ENCODE measurements at places on chromosomes 5 and 9.

DNA sequence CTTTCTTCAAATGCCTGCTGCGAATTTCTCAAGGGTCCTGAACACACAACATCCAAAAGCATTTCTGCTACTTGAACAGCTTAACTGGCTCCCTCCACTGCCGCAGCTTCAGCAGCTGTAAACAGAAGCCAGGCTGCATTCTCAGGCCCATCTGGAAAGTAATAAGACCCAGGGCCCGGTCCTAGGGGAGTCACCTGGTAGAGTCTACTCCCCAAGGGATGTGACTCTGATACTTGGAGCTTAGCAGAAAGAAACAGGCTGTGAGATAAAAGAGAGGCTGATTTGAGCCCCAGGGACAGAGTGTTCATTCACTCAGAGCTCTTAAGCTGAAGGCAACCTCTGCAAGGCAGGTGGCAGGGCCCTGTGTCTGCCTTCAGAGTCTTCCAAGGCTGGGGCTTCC lies 356.8 kb downstream of the SPOCK1 start:
- no peak for DNase-seq

GRCh38 chr5:66517351-66517750 lies 78.8 kb upstream of the MAST4 start:
- DNase-seq: no peak

GRCh38 chr9:83569326-83569725 lies 31.1 kb upstream of the FRMD3 start:
- DNase-seq: no peak

- DNase-seq: no peak
These were observed 132.6 kb downstream of the GHR start for GRCh38 chr5:42555797-42556196.

DNA sequence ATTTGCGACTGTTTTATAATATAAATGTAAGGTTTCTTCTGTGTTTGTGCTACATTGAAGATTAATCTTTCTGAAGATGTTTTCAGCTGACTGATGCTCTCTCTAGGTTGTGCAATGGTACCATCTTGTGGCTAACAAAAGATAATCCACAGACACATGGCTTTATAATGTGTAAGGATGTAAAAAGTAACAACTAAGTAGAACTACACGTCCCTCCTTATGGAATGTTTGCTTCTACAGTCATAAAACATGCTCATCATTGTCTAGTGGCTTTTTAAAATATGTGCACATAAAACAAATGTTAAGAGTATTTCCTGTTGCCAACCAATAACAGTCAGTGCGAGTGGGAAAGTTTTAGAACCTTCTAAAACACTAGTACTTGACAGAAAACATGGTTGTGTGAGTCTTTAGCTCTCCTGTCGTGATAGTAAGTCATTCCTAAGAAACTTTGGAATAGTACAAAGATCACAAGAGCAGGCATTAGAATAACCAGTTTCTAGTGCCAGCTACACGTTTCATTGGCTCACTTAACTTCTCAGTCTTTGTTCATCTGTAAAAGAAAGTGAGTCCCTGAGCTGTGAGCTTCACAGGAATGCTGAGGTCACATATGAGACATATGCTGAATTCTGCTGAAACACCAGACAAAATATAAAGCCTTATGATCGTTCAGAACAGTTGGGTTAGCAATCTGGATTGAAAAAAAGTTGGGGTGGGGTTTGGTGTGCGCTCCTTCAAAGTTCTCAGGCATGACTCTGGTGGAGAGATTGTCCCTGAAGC lies 75.7 kb upstream of the GLIS3 start:
- peak; percentile 75 for DNase-seq

DNA sequence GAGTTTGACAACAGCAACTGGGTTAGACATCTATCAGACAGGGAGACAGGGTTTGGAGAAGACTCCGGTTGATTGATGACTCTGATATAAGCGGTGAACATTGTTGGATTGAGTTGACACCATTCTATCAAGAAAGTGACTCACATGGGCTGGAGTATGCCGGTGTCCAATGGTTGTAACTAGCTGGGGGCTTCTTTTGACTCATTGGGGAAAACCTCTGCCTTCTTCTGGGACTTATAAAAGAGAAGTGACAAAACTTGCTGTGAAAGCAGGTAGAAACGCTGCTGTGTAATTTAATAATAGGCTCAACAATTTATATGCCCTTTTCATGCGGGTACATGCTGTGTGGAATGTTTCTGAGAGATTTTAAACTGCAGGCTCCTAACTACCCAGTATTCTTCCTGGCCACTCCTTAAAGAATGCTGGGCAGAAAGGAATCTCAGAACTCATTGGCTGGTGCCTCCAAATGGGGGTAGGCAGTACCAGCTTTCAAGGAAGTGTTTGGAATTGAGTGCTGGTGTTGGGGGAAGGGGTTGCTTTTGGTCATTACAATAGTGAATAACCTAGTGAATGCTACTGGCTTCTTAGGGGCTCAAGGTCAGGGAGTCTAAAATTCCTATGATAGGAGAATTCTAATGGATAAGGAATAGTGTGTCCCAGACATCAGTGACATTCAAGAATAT lies 43.9 kb downstream of the FYB1 start:
- no peak for DNase-seq

DNA sequence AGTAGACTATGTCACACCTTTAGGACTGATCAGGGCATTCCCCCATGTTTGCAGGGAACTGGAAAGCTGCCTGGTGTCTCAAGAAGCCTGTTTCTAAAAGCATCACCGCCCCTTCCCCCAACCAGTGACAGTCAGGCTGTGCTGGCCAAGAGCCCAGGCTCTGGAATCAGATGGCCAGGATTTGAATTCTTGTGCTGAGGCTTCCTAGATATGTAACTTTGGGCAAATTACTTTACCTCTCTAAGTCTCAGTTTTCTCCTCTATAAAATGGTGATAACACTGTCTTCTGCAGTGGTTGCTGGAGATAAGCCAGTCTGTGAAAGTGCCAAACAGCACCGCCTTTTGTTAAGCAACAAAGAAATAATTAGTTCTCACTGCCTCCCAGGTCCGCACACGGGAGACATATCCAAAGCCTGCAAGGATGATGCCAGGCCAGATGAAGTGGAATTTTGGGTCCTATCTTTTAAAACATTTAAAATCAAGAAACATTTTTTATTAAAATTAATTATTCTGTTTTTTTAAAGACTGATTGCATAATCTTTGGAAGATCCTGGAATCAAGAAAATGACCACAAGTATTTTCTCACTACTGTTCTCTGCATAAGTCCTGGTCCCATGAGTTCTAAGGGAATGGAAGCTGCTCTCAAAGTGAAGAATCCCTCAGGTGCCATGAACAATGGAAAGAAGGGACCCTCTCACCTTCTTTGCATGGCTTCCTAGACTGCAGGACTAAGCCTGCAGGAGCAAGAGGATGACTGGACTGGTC lies 13.9 kb downstream of the SLC31A2 start:
- peak; percentile 79 for DNase-seq
